CD4-positive, alpha-beta T cell (primary cell): ENCODE measurements at places on chromosomes 16 and 17.

- no peak for DNase-seq
Observed at GRCh38 chr16:67800338-67800926, 5.9 kb downstream of the RANBP10 start.

GRCh38 chr17:59056857-59057256 lies 49.8 kb downstream of the TRIM37 start:
- DNase-seq = no peak

DNA sequence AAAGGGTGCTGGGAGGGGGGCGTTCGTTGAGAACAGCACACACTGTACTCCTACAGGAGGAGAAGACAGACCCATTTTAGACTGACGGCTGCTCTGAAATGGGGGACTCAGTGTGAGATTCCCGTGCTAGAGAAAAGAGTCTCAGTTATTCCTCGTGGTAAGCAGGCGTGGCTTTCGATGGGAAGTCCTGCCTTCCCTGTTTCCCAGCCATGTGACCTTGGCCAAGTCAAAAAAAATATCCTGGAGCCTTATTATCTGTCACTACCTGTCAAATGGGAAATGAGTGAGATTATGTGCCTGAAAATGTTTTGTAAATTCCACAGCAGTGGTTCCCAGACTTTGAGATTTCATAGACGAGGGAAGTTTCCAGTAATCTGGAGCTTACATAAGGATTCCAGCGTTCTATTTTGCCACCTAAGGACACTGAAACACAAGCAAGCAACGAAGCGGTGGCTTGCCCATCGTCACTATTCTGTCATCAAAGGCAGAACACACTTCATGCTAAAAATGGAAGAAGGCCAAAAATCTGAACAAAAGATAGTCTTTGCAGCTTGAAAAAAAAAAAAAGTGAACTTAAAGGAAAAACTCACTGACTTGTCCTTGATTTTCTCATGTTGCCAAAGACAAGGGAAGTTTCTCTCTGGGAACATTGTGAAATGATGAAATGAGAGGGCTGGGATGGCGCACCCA lies 253.4 kb upstream of the RPL38 start:
- DNase-seq = no peak

DNA sequence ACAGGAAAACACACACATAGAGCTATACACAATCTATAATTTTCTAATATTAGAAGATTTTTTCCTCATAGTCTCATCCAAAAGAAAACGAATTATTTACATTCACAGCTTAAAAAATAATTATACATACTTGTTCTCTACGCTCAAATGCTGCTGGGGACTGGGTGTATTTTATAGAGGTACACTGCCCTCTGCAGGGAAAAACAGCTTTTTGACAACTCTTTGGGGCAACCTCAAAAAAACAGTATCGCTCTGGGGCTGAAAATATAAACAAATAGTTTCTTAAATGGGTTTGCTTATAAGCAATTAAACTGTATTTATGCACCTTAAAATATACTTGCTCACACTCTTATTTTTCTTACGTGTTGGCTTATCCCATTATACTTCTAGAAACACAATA lies 261.8 kb upstream of the PSMD7 start:
- no peak for DNase-seq

- no peak for DNase-seq
Observed at GRCh38 chr17:27577884-27578717, 52.9 kb upstream of the LGALS9 start.

- no peak for DNase-seq
Observed at GRCh38 chr17:67639555-67639954, 78.2 kb upstream of the NOL11 start.

DNA sequence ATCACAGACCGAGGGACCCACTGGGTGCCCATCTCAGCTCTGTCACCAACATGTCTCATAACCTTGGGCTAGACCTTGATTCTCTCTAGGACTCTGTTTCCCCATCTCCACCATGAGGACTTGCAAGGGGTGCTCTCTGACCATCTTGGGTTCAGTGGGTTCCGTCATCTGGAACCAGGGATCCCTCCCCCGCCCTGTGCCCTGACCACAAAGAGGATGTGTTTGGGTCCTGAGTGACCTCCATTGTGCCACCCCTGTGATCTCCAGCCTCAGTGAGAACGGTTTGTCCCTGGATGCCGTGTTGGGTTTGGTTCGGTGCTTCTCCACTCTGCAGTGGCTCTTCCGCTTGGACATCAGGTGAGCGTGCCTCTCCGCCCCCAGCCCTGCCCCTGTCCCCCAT lies 49.1 kb upstream of the CPNE2 start:
- no peak for DNase-seq

DNA sequence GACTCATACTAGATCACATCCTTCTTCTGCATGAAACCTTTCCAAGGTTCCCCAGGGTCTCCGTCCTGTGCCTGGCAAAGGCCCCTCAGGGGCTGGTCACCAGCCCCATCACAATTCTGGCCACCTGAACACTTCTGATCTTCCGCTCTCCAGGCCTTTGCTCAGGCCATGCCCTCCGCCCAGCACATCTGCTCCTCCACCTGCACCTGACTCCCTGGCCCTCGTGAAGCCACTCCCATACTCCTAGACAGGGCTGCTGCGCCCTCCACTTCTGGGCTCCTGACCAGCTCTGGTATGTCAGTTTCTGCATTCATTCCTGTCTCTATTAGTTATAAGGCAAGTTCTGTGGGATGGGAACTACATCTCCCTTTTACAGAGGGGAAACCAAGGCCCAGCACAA lies 1.9 kb upstream of the MYL11 start:
- no peak for DNase-seq

GRCh38 chr17:81428948-81429774 lies 33.9 kb downstream of the BAHCC1 start:
- DNase-seq = no peak

- DNase-seq = peak; percentile 80
Observed at GRCh38 chr17:14303343-14304221, 2.7 kb downstream of the HS3ST3B1 start.

DNA sequence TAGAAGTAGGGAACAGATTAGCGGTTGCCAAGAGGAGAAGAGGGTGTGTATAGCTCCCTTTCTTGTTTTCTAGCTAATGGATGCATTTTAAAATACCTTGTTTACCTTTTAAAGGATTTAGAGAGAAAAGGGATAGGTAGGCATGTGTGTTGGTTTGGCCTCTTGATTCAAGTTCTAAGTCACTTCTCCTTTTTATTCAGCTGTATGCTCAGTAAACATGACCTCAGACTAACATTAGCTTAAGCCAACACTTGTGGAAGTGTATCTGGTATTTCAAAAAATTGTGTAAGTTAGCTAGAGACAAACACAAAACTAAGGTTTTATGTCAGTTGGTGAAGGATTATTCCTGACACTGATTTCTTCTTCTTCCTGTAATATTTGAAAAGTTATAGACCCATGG lies 204.1 kb upstream of the NOG start:
- DNase-seq = no peak

GRCh38 chr17:61488878-61489718 lies 36.9 kb downstream of the TBX4 start:
- no peak for DNase-seq

DNA sequence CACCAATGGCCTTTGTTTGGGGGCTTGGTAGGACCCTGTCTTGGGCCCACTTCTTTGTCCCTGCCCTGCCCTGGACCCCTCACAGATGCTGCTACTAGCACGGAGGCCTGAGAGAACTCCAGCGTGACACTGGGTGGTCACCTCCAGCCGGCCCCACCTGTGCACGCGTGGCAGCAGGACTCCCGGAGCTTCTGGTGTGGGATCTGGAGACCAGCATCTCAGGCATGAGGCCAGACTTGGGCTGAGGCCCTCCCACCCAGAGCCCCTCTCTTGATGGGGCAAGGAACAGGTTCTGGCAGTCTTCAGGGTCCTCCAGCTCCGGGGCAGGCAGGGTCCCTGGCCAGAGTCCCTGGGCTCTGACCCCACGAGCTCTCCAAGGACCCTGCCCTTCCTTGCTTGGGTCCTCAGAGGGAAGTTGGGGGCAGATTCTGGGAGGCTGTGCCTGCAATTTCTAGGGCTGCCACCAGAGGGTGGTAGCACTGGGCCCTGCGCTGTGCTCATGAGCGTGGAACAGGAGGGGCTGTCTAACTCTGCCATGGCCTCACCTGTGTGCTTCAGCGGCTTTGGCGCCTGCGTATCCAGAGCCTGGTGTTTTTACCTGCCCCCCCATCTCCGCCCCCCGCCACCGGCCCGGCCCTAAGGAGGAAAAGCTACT lies 3.1 kb upstream of the BAIAP3 start:
- no peak for DNase-seq

DNA sequence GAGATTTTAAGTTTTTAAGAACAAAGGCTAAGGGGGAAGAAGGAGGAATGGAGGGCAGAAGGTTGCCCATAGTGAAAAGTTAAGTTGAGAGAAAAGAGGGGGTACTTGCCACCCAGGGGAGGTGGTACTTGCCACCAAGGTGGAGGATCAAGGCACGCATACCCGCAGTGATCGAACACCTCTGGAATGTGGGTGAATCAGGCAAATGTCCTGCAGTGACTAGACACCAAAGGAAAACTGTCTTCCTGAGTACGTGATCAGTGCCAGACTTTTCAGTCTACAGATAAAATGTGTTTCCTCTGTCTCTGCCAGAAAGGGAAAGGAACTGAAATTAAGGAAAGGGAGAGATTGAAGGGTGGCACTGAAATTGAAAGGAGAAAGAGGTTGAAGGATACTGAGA lies 2285.3 kb downstream of the TP53TG3F start:
- DNase-seq = no peak

- DNase-seq = no peak
Observed at GRCh38 chr16:9365370-9365728, 273.9 kb downstream of the HAPSTR1 start.

DNA sequence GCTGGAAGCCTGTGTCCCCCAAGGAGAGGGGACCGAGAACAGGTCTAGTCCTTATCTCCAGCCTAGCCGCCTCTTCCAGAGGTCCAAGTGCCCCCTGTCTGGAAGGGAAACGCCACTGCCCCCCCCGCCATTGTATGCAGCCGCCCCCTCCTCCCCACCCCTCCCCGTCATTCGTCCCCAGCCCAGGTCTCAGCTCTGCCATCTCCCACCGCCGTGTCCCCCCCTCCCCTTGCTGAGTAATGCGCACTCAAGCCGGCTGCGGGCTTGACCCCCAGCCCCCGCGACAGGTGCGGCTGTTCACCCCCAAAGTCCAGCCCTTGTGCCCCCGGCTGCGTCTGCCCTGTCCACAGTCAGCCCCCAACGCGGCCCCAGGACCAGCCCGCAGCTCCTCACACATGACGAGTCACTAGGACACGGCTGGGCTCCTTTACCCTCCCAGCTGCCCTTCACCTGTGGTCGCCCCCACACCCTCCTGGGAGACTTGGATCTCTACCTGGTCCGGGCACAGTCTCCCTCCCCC lies 622 bp downstream of the GPRC5B start:
- peak; percentile 8 for DNase-seq

DNA sequence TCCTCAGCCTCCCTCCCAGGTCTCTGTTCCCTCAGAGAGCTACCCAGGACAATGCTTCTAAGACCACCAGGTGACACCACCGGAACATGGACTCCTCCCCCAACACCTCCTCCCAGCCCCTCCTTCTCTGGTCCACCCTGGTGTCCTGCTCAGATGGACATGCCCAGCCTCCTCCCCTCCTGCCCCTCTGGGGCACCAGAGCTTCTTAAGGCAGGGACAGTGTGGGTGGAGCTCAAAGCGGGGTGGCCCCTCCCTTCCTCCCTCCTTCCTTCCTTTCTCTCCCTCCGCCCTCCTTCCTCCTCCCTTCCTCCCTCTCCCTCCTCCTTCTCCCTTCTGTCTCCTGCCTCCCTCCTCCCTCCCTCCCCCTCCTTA lies 22.7 kb downstream of the TRPV3 start:
- no peak for DNase-seq

DNA sequence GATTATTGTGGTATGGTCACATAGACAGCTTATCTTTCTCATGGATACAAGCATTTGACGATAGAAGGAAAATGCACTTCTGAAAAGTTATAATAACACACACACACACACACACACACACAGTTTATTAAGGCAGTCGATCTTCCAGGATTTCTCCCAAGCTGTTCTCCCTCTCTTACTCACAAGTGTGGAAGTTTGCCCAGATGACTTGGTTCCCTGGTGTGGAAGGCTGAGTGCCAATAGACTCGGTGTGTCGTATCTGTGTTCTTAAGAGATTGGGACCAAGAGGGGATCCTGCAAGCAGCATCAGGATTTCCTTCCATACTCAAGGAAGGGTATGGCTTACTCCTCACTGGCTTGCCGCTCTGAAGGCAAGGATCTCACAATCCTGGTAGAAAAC lies 279.6 kb downstream of the HS3ST3B1 start:
- DNase-seq = no peak

- no peak for DNase-seq
Observed at GRCh38 chr16:88331989-88332920, 50.5 kb upstream of the ZNF469 start.

- DNase-seq = no peak
Observed at GRCh38 chr17:56497132-56497531, 96.4 kb upstream of the NOG start.
